Activated CD4-positive, alpha-beta memory T cell treated with anti-CD3 and anti-CD28 coated beads for 36 hours (primary cell): ENCODE measurements at places on chromosomes 6 and 20. TPM values are rescaled to one million over a fixed set of nuclear protein-coding genes. Genes with fewer than 3 reads are reported as not detected.

DNA sequence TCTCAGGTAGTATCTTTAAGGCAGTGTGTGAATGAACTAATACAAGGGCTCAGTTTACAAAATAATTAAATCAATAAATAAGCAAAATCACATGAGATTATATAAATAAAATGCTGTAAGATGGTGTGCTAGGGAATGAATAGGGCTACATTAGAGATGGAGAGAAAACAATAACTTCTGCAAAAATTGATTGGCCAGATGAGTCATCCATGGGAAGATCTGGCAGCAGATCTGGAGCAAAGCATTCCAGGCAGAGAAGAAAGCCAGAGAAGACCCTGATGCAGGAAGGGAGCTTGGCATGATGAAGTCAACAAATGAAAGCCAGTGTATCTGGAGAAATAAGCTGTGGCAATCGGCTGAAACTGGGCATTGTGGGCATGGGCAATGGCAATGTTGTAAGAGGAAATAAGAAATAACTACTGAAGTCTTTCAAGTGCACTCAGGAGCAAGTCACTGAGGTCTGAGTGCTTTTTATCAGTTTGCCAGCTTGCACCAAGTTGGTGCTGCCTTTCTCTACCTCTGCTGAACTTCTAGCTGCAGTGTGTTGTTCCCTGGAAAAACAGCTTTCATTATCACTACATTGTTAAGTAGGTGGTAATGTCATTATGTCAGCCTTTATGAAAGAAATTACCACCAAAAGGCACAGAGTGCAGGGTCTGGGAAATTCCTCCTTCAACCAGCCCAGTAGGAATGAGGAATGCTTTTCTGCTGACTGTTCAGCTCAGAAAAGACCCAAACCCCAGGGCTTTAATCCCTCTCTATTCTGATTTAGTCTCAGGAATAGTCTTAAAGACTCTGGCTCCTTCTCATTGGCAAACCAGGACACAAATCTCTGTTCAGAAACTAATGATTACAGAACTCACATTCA is 231.6 kb downstream of the HTR1B start:
- no peak for DNase-seq

GRCh38 chr6:112929641-112930040 is 582.5 kb downstream of the RFPL4B start:
- DNase-seq: no peak

- no peak for DNase-seq
Observed at GRCh38 chr20:36818861-36819260, 45.3 kb upstream of the DSN1 start.

GRCh38 chr6:118674772-118675171 is 23.4 kb upstream of the CEP85L start:
- DNase-seq: no peak

DNA sequence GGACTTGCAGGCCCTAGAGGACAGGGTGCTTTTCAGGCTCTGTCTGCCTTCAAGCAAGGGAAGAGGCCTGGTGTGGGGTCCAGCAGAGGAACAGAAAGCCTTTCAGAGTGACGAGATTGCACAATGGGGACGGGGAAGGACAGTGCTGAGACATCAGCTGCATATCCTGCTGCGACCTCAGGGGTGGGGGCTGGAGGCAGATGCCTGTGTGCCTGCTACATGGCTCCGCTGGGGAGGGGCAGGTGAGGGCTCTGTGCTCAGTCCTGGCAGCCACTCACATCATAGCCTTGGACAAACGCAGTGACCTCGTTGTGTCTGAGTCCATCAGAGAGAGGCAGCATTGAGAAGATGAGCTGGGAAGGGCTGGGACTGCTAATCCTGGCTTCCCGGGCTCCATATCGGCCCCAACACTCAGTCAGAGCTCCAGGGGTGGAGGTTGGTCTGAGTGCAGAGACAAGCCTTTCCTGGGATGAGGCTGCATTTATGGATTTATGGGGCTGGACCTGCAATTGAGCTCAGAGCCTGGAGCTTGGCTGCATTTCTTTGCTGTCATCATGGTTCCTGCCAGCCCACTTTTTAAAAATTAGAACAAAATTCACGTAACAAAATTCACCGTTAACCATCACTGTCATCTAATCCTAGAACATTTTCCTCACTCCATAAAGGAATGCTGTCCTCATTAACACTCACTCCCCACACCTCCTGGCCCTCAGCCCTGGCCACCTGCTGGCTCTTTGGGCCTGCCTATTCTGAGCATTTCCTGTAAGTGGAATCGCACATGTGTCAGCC is 196.9 kb upstream of the SLC24A3 start:
- DNase-seq: no peak

GRCh38 chr6:37456126-37456525 is 23.1 kb downstream of the CMTR1 start:
- DNase-seq: no peak

- DNase-seq: peak; percentile 80
Observed at GRCh38 chr20:956330-956951, 40.3 kb upstream of the ANGPT4 start.

The TRIM15 gene
- total RNA-seq: 0.63 TPM

The RBL1 gene
- total RNA-seq: 41.4 TPM

The SPATA2 gene
- total RNA-seq: 8.6 TPM
